Stimulated activated CD4-positive, alpha-beta T cell treated with anti-CD3 and anti-CD28 coated beads, Interleukin-1b, Interleukin-23, amount 100 ng/mL, for 1 hour (primary cell): ENCODE measurements at places on chromosomes 4 and X.
A peak's percentile ranks its signal among the peaks of the same experiment; 100 is the strongest.

DNA sequence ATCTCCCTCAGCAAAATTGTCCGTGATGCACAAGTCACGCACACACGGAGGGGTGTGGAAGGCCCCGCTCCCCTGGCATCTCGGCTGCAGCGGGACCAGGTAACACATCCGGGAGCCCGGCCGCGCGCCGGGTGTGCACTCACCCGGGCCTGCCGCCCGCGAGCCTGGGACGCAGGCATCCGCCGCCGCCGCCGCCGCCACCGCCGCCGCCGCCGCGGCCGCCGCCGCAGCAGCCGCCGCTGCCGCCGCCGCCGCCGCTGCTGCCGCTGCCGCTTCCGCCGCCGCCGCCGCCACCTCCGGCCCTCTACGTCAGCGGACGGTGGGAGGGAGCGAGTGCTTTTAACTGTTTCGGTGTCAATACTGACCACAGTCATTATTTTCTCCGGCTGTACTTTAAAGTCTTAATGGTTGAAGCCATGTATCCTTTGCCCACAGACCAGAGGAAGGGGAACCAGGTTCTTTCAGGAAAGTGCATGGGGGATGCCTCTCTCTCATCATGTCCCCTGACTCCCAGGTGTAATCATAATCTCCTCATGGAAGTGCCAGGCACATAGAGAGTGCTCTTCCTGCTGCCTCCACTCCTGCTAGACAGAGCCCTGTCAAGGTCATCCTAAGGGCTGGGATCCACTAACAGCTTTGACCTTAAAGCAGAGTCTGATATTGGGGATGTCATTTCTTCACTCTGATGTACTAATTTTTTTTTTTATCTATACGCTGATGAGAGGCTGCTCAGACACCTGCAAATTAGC is 38.0 kb downstream of the MAGEE2 start:
- peak; percentile 4 for DNase-seq

- no peak for DNase-seq
Measured at GRCh38 chrX:10414156-10414824, 206.1 kb downstream of the MID1 start.

DNA sequence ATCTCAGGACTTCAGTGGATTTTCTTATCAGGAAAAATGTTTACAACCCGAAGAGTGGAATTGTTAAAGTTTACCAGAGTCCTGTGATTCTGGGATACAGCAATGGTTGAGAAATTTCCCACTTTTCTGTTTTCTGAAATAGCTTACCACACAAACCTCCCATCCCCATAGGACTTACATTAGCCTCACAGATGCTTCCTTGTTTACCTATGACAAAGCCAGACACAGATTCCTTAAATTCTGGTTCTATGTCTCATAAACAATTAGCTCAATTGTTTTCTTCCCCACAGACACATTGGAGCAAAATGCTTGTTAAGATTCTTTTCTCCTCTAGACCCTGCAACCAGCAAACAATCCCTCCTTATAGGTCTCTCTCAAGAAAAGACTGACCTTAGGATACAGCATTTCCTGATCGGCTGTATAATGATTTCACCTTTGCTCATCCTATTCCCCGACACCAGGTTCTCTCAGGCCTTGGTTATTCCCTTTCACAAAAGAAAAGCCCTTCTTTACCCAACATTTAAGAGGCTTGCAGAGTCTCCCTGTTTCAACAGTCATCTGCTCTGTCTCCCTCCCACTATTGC is 886.2 kb downstream of the ARAP2 start:
- no peak for DNase-seq

GRCh38 chr4:119209077-119209476 is 3.4 kb upstream of the USP53 start:
- DNase-seq: no peak

- no peak for DNase-seq
Measured at GRCh38 chr4:138034871-138035270, 207.3 kb downstream of the SLC7A11 start.
